Smooth muscle cell of trachea (primary cell): ENCODE measurements at places on chromosomes 3 and 15. TPM values are rescaled to one million over a fixed set of nuclear protein-coding genes. Genes with fewer than 3 reads are reported as not detected.

Gene STXBP5L
- under 0.01 TPM in 1 of 2 replicates, not detected in the other for total RNA-seq

Gene ANKUB1
- not detected in 2 replicates for total RNA-seq

Gene STRA6
- 0.29 and 0.83 TPM in 2 replicates for total RNA-seq

Gene CYP8B1
- total RNA-seq, result not detected in 2 replicates

Gene NCBP2
- 60.2 and 65.6 TPM in 2 replicates for total RNA-seq

Gene SAMMSON
- not detected in 2 replicates for total RNA-seq

Gene SST
- not detected in 2 replicates for total RNA-seq

Gene HIGD2B
- total RNA-seq, result 0.15 TPM in 1 of 2 replicates, not detected in the other

Gene TMIE
- under 0.01 TPM in 1 of 2 replicates, not detected in the other for total RNA-seq

Gene FANCD2OS
- not detected in 2 replicates for total RNA-seq

Gene NEK10
- total RNA-seq, result 38.5 and 54.3 TPM in 2 replicates

Gene NOP10
- total RNA-seq, result 143 and 257 TPM in 2 replicates

Gene SLC22A14
- 0.15 TPM in 1 of 2 replicates, not detected in the other for total RNA-seq

Gene CCR9
- total RNA-seq, result not detected in 2 replicates

Gene NMB
- 3.6 and 6.8 TPM in 2 replicates for total RNA-seq

Gene GRIP2
- 0.15 and 0.17 TPM in 2 replicates for total RNA-seq

Gene SPCS1
- total RNA-seq, result 60.7 and 68.1 TPM in 2 replicates

Gene AGBL1
- not detected in 2 replicates for total RNA-seq

Gene WDR72
- not detected in 2 replicates for total RNA-seq

Gene CD80
- 0.33 TPM in 1 of 2 replicates, not detected in the other for total RNA-seq

Gene EFCAB12
- total RNA-seq, result under 0.01 and 0.15 TPM in 2 replicates

Gene CTXN2
- total RNA-seq, result not detected in 2 replicates

Gene ZNF660
- 1.6 and 2.5 TPM in 2 replicates for total RNA-seq

Gene SCG5
- total RNA-seq, result 15.3 and 21.5 TPM in 2 replicates

Gene NXPE3
- total RNA-seq, result 26.3 and 35.2 TPM in 2 replicates

Gene CHRD
- 0.73 and 2.6 TPM in 2 replicates for total RNA-seq
